ENCODE measurements at places on chromosomes 6 and 20.

- DNase-seq: no peak
These were observed 74.3 kb downstream of the SLC16A10 start for GRCh38 chr6:111161650-111162049.

DNA sequence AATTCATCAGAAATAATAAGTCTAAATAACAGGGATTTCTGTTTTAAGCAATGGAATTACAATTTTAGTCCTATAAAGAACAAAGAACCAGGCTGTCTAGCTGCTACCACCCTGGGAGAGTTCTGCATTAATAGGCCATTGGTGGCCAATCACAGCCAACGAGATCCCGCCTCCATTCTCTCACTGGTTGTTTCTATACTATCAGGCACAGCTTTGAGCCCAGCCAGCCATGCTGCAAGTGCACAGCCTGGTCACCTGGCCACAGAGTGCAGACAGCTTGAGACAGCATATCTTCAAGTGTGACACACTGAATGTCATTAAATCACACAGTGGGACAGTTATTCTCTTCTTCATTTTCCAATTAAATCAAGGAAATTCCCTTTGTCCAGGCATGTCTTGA lies 16.1 kb upstream of the RAB22A start:
- DNase-seq: no peak

- DNase-seq: no peak
These were observed 192.2 kb downstream of the TBC1D32 start for GRCh38 chr6:121142093-121142492.

- DNase-seq: no peak
These were observed 640.0 kb upstream of the GJE1 start for GRCh38 chr6:141492521-141493284.

DNA sequence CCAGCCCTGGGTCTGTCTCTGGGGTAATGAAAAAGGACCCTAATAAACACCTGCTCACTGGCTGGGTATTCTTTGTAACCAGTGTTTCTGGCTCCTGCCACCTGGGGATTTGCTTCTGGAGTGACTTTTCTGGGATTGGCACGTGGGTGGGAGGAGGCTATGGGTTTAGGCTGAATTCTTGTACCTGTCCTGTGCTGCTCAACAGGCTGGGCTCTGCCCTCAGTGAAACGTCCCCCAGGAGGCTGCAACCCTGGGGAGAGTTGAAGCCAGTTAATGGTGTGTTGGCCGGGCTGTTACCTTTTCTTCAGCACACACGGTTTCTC lies 6.8 kb downstream of the NPBWR2 start:
- no peak for DNase-seq

- DNase-seq: no peak
These were observed 117.9 kb downstream of the SNX5 start for GRCh38 chr20:17850684-17851026.

DNA sequence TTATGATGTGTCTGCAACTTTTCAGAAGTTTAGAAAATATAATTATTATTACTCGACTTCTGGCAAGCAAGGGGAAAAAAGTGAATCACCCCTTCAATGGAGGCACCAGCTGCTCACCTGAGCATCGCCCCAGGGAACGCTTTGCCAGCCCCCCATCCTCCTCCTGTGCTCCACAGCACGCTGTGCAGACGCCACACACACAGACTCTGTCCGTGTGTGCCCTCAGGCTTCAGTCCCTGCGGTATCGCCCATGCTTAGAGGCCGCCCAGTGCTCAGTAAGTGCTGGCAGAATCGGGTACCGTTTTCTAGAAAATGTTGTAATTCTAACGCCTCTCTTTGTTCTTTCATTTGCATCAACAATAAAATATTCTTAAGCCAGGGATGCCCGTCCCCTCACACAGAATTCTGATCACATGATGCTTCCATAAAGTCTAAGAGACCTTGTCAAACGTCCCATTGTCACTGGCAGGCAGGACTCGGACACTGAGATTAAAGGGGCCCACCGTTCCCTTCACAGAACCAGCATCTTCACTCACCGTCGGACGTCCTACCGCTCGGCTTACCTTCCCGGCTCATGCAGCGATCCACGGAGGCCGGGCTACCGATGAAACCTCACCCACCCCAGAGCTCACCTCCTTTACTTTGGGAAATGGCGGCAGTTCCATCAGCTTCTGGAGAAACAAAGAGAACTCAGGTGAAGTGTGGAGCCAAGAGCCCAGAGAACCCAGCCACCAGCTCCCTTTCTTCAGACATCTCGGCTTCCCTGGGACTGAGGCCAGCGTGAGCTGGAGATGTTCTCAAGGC lies 105.5 kb downstream of the DLL1 start:
- DNase-seq: no peak

- no peak for DNase-seq
These were observed 477.9 kb upstream of the MANEA start for GRCh38 chr6:95099410-95099809.

DNA sequence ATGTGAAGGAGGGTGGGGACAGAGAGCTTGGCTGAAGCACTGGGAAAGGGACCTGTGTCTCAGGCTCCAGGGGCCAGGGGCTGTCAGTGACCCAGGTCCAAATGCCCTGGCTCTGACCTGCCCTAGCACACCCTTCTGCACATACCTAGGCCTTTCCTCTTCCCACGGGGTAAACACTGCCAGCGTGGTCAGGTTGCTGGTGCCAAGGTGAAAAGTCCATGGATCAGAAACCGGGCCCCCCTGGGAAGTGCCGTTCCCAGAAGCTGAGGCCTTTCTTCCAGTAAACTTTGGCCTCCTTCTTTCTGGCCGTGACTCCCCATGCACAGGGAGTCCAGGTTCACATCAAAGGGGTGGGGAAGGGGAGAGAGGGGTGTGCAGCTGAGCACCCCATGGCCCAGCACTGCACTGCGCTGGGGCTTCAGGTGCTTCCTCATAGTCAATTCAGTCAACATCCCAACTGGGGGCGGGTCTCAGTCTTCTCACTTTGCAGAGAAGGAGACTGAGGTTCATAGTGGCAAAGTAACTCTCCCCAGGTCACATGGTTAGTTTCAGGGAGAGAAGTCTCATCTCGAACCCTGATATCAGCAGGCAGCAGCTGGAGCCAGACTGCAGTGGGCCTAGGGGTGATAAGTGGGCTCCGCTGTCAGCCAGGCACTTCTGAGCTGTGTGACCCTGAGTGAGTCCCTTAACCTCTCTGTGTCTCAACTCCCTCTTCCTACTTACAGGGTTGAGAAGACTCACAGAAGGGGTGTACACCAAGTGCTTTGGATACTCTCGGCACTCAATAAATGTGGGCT lies 17.0 kb downstream of the PCK1 start:
- DNase-seq: no peak

GRCh38 chr20:62728781-62729300 lies 20.2 kb downstream of the NTSR1 start:
- DNase-seq: no peak

DNA sequence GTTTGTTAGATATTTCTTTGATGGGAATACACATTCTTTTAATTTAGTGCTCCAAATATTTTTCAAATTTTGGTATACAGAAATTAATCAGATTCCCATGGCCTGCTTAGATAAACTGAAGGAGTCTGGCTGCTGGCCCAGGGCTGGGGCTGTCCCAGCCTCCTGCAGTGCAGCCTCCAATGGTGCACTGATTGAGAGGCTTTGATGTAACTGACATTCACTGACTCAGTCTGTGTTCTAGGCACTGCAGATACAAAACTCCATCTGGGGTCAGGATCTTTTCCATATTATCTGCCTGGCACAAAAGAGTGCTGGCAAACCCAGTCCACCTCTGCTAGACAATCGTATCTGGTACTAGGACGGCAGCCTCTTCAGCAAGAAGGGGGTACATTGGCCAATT lies 64.8 kb downstream of the GRIK2 start:
- no peak for DNase-seq

DNA sequence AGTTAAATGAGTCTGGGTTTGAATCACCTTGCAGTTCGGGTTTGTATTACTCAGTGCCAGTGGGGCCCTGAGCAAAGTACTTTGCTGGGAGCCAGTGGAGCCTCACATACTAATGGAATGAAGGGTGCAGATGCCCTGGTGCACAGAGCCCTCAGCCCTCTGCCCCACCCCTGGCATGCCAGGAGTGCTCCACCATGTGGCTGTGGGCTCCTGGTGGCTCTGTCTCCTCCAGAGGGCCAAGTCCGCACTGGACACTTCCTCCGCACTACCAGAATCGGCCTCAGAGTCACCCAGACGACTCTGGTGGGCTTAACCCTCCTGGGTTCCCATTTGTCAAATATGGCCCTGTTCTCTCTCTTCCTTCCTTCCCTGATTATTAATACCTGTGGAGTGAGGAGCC lies 94.0 kb downstream of the STK35 start:
- no peak for DNase-seq

DNA sequence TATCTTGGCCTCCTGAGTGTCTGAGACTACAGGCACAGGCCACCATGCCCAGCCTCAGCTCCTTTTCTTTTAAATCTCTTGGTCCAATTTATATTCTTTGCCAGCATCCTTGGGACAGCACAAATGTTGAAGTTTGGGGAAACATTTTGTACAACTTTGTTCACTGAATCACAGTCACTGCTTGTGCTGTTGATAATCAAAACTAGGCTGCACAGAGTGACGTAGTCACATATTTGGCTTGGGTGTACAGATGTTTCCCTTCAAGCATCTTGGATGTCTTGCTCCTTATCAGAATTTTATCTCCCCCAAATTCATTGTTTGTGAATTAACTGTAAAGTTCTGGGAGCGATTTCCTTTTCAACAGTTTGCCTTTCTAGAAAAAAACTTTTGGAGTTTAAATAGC lies 17.9 kb downstream of the CARMIL1 start:
- no peak for DNase-seq

DNA sequence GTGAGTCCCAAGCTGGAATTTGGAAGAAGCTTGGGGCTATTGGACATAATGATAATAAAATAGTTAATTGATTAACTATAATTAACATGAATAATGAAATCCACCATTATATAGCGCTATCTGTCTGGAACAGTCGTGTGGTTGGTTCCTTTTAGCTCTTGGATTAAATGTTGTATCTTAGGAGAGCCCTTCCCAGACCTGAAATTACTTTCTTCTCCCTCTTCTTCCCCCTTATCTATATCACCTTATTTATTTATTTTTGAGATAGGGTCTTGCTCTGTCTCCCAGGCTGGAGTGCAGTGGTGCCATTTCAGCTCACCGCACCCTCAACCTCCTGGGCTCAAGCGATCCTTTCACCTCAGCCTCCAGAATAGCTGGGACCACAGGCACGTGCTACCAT lies 64.6 kb downstream of the NCOA3 start:
- no peak for DNase-seq

GRCh38 chr6:108650781-108651180 lies 90.1 kb downstream of the FOXO3 start:
- no peak for DNase-seq

- DNase-seq: no peak
These were observed 39.9 kb downstream of the SLC22A3 start for GRCh38 chr6:160387916-160388643.

DNA sequence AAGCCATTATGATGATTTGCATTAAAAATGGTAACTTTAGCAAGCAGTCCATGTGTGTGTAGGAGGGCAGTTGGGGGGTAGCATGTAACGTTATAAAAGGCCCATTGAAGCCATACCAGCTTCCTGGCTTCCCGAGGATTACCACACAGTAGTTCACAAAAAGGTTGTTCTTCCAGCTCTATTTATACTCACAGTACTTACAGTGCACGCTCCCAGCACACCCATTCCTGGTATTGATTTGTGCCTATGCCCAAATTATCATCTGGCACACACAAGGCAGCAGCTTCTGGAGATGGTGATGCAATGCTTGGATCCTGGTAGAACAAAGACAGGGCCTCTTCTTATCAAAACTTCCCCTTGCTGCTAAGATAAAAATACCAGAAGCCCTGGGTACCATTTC lies 436.8 kb downstream of the HAO1 start:
- no peak for DNase-seq

- no peak for DNase-seq
These were observed 142.2 kb upstream of the ATXN1 start for GRCh38 chr6:16903470-16903869.

DNA sequence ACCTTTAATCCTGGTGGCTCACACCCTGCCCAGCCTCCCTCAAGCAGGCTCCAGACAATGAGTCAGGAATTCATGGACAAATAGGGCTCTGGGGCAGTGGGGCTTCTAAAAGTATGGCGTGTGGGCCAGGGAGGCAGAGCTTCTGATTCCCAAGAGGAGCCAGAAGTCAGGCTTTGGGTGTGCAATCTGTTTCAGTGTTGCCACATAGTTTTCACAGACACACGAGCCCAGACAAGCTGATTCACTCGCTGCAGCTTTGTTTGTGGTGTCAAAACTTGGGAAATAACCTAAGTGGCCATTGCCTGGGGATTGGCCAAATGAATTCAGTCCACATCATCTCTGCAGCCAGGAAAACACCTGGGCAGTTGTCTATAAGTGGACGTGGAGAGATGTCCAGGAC lies 9.2 kb downstream of the PEDS1 start:
- no peak for DNase-seq

DNA sequence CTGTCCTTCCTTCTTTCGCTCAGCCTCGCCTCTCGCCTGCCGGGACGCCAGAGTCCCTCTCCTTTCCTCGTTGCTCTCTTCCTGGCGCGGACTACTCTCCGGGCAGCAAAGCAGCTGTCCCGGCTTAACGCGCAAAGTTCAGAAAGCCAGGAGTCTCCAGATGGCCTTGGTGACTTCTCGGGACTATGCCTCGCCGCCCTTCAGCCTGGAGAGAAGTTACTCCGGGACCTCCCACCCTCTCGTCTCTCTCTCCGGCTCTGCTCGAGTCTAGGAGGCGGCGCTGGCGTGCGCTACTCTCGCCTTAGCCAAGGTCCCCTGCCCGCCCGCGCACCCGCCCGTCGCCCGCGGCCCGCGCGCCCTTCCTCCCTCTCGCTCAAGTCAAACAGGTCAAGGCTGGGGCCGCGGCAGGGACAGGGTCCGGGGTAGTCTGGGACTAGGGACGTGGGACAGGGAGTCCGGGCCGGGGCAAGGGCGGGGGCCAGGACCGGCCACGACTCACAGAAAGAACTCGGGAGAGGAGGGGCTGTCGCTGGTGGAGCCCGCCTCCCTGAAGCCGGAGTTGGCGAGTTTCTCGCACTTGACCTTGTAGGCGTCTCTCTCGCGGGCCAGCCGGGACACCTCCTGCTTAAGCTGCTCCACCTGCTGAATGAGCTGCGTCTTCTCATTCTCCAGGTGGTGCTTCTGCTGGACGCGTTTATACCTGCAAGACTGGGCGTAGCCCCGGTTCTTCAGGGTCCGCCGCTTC lies 1.5 kb downstream of the MAFB start:
- DNase-seq: no peak

DNA sequence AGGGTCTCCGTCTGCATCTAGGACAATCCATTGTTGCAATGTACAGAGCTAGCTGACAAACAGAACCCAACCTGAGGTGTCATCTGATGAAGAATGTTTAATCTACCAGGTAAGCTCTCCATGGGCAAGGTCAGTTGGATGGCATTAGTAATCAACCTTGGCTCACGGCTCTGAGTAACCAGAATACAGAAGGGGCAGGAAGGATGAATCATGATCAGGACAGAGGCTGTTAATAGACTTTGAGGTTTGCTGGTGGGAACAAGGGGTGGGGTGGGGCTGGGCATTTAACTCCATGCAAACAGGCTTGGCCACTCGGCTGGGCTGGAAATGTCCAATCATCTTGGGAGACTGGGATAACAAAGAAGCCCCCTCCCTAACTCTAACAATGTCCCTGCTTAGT lies 77.1 kb upstream of the MRPS10 start:
- peak; percentile 56 for DNase-seq
